Large intestine (tissue), 12 donors: ENCODE measurements at places on chromosomes 11 and 22. TPM values are rescaled to one million over a fixed set of nuclear protein-coding genes. Genes with fewer than 3 reads are reported as not detected.

- DNase-seq = no peak
Observed at GRCh38 chr11:44749189-44749588, 22.4 kb downstream of the TSPAN18 start.

Gene MFRP
- polyA plus RNA-seq = 0.01 TPM

DNA sequence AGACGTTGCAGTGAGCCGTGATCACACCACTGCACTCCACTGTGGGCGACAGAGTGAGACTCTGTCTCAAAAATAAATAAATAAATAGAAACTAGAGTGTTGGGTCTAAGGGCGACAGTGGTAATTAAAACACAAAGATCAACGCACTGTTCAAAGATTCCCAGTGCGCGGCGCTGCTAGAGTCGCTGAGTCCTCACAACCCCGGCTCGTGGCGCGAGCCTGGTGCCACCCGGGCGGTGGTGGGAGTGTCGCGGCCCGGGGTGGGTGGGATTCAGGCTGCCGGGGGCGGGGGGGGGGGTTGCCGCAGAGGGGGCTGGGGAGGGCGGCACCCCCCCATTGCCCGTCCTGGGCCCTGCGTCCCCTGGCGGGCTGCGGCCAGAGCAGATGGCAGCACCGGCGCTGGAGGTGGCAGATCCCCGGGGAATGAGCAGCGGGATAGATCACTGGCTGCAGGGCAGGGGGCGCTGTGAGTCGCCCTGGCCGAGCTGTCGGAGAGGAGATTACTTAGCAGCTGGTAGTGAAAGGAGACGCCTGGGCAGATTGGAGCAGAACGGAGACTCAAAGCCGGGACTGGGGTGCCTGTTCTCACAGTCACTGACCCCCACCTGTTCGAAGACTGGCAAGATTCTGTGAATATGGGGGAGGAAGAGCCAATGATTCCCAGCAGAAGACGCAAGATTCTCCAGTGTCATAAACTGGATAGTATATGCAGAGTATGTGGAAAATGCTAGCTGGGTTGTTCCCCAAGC, 30.2 kb upstream of the APOBEC3A start:
- DNase-seq = peak; percentile 66

DNA sequence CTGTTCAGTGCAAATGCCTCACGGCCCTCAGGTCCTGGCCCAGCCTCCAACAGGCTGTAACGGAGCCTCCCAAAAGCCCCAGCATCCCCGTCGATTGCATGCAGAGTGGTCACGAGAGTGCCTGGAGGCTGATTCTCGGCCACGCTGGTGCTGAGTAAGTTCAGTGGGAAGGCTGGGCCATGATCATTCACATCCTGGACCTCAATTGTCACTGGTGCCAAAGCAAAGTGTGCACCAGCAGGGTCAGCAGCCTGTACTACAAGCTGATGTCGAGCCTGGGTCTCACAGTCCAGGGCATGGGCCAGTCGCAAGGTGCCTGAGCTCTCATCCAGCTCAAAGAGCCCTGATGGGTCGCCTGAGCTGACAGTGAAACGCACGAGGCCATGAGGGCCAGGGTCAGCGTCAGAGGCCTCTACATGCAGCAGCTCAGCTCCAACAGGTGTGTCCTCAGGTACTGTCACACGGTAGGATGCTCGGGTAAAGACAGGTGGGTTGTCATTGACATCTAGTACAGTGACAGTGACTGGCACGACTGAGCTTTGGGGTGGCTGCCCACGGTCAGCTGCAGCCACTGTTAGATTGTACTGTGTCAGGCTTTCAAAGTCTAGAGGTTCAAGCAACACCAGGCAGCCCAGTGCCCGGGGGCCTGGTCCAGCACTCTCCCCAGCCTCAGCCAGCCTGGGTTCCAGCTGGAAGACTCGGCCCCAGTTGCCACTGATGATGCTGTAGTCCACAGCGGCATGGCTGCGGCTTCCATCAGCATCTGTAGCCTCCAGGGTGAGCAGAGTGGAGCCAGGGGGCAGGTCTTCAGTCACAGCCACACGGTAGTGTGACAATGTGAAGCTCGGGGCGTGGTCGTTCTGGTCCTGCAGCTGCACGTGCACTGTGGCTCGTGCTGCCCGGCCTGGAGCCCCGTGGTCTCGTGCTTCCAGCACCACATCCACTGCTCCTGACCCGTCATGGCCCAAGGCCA, 4.5 kb upstream of the TPP1 start:
- no peak for DNase-seq

GRCh38 chr11:128496249-128496648, 91.1 kb downstream of the ETS1 start:
- no peak for DNase-seq

GRCh38 chr11:58994171-58994570, 54.9 kb downstream of the GLYATL1 start:
- DNase-seq = no peak

DNA sequence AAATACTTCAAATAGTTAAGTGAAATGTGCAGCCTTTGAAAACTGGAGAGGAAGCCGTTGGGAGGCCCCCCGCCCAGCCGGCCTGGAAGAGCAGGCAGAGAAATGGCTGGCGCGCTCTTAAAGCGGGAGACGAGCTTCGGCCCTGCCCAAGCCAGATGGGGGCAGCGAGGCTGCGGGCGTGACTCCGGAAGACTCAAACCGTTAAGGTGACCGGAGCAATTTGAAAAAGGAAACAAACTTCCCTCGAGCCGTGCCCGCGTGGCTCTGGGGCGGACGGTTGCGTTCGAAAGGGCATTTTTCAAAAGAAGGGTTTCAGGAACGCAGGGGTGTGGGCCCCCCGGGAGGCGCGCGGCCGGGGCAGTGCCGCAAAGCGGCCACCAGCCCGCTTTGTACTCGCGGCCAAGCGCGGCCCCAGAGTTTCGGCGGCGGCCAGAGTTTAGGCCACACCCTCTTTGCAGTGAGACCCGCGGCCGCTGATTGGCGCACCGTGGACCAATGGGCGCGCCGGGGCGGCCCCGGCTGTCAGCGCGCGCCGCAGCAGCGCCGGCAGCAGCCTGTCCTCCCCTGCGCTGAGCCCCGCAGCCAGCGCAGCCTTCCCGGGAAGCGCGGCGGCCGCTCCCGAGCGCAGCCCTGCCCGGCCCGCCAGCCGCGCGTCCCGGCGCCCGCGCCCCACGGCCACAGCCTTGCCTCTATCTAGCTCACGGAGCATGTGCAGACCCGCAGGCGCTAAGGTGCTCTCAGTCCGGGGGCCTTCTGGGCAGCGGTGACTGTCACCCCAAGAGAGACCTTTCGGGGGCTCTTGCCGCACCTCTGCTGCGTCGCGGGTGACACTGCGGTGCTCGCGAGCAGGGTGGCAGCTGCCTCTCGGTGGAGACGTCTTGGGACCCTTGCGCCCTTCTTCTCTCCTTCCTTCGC, at the start of gene NAV2:
Gene NAV2 (plus strand): TSS at position 557 of the 915 bp plus-strand sequence. CDS start 859 bp downstream, outside the sequence.
- peak; percentile 94 for DNase-seq

DNA sequence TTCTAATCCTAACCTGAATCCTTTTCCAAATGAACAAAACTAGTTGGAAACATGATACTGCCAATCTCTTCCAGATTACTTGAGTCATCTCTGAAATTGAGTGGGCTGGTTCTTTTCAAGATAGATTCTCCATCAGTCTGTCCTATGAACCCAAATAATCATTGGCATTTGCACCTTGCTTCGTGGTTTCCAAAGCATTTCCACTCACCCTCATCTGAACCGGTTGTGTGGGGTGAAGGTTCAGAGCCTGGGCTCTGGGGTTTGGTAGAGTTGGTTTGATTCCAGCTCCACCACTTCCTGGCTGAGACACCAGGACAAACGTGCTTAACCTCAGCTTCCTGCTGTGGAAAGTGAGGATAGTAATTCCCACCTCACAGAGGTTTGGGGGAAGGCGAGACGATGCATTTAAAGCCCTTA, 206.4 kb upstream of the E2F8 start:
- no peak for DNase-seq

GRCh38 chr22:50183141-50183971, 2.4 kb upstream of the TRABD start:
- no peak for DNase-seq

DNA sequence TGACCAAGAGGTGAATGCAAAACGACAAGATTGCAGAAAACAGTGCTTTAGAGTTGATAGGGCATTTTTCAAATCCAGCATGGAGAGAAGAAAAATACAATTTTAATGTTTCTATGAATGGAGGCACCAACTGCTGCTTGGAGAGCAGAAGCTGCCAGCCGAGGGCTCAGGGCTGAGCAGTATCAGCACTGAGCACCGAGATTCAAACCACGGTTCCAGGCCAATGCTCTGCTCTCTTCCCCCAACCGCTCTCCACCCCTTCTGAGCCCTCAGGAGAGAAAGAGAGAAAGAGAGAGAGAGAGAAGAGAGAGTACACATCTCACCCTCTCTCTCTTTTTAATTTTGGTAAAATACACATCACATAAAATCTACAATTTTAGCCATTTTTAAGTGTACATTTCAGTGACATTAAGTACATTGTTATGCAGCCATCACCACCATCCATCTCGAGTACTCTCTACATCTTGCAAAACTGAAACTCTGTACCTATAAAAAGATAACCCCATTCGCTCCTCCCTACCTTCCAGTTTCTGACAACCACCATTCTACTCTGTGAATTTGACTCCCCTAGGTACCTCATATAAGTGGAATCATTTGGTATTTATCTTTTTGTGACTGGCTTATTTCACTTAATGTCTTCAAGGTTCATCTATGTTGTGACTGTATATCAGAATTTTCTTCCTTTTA, 333.3 kb downstream of the MIAT start:
- no peak for DNase-seq

Gene SELENOM
- polyA plus RNA-seq = 52.7 TPM

- DNase-seq = no peak
Observed at GRCh38 chr11:122656631-122657101, 1.1 kb downstream of the UBASH3B start.

GRCh38 chr11:2450321-2451041, 5.7 kb downstream of the KCNQ1 start:
- no peak for DNase-seq

DNA sequence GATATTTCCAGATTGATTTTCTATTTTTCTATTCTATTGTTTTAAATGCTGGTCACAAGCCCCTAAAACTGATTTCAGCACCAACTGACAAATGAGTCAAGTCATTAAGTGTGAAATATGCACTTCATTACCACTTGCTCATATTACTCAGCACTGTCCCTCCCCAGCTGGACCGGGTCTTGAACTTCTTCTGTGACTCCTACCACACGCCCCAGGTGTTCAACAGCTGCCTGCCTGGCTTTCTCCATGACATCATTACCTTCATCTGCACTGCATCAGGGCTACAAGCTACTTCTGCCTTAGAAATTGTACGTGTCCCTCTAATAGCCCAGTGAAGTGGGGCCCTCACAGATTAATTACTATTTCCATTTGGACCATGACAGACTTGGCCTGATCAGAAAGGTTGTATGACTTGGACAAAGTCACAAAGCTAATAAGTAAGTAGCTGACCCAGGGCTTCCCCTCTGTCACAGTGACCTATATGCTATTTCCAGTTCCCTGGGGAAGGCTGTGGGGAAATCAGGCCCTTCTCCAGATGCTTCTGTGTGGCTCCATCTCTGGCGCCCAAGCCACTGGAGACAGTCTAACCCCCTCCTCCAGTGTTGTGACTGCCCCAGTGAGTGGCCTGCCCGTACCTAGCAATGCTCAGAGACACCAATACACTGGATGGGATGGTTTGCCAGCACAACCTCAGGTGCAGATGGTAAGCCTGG, 18.1 kb downstream of the TBC1D10A start:
- no peak for DNase-seq

- peak; percentile 31 for DNase-seq
Observed at GRCh38 chr11:78560826-78561484, 13.7 kb downstream of the NARS2 start.

- no peak for DNase-seq
Observed at GRCh38 chr22:49920859-49921258, 2.4 kb downstream of the CRELD2 start.

Gene ELMOD1
- polyA plus RNA-seq = 0.43 TPM

DNA sequence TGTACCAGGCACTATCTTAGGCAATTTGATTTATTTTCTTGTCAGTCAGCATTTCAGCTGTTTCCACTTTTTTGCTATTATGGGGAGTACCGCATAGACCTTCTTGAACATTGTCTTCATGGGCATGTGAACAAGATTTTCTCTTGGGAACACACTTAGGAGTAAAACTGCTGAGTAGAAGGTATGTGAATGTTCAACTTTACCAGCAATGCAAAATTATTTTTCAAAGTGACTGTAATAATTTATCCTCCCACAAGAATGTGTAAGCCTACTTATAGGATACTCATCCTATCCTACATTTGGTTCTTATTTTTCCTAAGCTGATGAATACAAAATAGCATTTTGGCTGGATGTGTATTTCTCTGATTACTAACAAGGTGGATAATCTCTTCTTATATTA, 132.0 kb upstream of the NAV2 start:
- DNase-seq = no peak

DNA sequence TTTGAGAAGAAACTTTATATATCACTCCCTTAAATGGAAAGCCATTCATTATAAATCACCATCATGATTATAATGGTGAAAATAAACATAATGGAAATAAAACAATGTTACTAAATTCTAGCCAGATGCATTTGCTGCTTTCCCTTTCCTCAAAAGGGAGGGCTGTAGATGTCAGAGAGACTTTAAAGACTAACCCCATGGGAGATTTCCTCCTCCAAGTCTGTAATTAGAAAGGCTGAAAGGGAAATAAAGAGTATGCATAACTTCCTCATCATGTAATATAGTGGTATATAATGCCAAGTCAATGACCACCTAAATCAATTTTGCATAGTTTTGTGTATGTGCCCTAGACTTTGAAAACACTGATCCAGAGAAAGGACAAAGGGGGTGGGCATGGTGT, 6.4 kb downstream of the CD6 start:
- no peak for DNase-seq

Gene CYTH4
- polyA plus RNA-seq = 4.3 TPM

Gene JHY
- 7.5 TPM for polyA plus RNA-seq

GRCh38 chr22:43263645-43264514, 76.9 kb upstream of the TTLL12 start:
- peak; percentile 59 for DNase-seq

DNA sequence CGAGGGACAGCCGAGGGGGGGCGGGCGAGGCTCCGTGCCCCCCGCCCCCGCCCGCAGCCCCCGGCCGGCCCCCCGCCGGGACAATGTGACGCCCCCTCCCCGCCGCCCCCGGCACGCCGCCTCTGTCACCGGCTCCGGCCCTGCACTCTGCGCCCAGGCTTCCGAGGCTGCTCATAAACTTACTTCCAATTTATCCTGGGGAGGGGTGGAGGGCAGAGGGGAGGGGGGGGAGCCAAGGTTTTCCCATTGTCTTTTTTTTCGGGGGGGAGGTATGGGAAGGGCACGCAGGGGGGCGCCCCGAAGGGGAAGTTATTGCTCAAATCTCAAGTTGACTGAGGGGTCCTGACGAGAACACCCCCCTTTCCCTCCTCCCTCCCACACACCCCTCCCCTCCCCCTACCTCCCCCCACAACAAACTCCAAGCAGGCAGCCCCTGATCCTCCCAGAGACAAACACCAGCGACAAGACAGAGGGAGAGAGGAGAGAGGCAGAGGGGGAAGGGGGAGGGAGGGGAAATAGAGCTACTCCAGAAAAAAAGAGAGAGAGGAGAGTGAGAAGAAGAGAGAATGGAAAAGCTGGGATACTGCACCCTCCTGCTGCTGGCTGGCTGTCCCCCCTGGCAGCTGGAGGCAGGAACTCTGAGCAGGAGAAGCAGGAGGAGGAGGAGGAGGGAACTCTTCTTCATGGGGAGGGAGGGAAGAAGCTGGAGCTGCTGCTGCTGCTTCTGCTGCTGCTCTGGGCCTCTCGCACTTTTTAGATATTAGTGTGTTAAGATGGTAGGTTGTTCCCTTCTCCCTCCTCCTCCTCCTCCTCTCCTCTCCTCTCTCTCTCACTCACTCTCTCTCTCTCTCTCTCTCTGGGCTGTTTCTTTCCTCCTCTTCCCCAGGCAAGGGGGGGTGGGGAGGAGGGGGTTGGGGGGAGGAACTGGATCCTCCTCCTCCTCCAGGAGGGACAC, 631 bp downstream of the PHF21A start:
- DNase-seq = peak; percentile 63
